Gastrocnemius medialis (tissue), 4 donors: ENCODE measurements at places on chromosomes 13 and 19. TPM values are rescaled to one million over a fixed set of nuclear protein-coding genes. Genes with fewer than 3 reads are reported as not detected.

The CD177 gene
- total RNA-seq = 1.3 TPM

DNA sequence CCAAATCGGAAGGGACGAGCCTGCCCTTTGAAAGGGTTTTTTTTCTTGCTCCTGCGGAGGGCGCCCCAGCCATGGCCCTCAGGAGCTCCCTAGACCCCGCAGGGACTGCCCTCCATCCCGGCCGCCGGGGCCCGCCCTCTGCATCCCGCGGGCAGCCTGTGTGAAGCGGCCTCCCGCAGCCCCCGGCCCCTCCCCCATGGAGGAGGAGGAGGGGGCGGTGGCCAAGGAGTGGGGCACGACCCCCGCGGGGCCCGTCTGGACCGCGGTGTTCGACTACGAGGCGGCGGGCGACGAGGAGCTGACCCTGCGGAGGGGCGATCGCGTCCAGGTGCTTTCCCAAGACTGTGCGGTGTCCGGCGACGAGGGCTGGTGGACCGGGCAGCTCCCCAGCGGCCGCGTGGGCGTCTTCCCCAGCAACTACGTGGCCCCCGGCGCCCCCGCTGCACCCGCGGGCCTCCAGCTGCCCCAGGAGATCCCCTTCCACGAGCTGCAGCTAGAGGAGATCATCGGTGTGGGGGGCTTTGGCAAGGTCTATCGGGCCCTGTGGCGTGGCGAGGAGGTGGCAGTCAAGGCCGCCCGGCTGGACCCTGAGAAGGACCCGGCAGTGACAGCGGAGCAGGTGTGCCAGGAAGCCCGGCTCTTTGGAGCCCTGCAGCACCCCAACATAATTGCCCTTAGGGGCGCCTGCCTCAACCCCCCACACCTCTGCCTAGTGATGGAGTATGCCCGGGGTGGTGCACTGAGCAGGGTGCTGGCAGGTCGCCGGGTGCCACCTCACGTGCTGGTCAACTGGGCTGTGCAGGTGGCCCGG lies 815 bp downstream of the MAP3K10 start:
- DNase-seq = no peak

- no peak for DNase-seq
These were observed 97.7 kb downstream of the ING1 start for GRCh38 chr13:110811008-110811720.

GRCh38 chr19:41189425-41190065 lies 3.5 kb upstream of the CYP2S1 start:
- no peak for DNase-seq

DNA sequence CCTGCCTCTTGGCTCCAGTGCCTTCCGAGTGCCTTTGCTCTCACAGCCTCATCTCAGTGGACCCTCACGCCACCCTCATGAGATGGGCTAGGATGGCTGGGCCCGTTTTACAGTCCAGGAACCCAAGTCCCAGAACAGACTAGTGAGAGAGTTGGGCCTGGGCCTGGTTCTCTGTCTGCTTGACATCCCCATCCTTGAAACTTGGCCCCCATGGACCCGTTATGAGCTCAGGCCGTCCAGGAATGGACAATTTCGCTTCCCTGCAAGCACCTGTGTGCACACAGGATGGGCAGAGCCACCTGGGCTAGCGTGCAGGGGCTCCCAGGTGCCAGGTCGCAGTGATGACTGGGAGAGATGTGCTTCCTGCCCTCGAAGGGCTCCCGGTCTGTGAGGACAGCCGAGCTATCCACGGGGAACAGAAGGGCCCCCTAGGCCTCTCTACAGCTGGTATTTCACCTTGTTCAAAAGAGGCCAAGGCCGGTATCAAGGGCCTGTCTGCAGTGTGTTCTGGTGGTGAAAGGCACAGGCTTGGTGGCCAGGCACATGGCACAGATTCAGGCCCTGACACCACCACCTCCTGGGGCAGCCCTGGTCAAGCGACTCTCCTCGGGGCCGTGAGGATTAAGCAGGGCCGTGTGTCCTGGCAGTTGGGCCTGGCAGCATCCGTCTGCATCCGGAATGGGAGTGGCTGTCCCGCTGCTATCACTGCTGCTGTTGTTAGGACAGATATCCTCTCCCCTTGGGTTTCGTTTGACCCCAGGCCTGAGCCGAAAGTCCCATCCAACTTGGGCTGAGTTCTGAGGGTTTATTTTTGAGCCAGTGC lies 38.9 kb downstream of the CAPN12 start:
- no peak for DNase-seq

The SPHK2 gene
- total RNA-seq = 7.8 TPM
